ENCODE measurements at places on chromosomes 11 and 22.

GRCh38 chr11:60977836-60978235 lies 6.4 kb downstream of the CD6 start:
- DNase-seq, result no peak

DNA sequence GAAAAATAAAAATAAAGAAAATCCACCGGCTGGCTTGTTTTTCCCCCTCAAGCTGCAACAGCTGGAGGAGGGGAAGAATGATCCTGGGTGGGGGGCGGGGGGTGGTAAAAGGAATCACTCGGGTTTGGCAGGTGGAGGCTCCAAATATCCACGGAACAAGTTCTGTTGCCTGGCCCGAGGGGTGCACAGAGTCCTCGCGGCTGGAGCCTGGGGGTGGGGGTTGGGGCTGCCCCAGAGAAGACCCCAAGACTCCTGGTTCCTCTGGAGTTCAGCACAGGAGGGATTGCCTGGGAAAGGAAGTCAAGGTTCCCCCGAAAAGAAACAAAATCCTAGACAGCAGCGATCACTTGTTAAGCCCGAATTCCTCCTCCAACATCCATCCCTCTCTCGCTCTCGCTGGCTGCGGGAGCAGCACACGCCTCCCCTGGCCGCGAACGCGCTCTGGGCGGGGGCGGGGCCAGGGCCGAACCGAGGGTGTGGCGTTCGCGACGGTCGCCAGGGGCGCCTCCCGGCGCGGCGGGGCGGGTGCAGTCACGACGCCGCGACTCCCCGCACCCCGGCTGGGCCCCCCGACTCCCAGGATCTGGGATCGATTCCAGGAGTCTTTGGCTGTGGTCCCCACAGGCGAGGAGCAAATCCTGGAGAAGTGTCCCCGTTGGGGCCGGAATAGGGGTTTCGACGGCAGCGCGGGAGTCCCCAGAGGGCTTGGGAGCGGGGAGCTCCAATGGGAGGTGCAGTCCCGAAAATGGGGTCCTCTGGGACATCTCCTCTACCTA lies at the start of gene KCNA4:
KCNA4 (minus strand) TSS at position 443 of the 776 bp plus-strand sequence. CDS start 4,352 bp downstream, outside the sequence.
- DNase-seq, result no peak

DNA sequence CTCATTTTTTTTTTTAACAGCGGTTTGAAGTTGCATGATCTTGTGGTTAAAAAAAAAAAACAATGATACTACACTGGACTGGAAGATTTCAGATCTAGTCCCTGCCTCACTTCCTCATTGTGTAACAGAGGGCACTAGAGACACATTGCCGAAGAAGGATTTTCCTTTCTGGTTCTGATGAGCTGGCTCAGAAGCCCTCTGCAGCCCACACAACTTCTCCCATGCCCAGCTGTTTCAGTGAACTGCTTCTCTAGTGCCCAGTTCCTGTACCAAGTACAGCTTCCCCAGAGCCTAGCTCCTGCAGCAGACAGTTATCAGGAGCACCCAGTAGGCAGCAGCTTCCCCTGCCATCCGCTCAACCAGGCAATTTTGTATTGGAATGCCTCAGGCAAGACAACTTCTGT lies 29.5 kb upstream of the ANO5 start:
- DNase-seq, result no peak

DNA sequence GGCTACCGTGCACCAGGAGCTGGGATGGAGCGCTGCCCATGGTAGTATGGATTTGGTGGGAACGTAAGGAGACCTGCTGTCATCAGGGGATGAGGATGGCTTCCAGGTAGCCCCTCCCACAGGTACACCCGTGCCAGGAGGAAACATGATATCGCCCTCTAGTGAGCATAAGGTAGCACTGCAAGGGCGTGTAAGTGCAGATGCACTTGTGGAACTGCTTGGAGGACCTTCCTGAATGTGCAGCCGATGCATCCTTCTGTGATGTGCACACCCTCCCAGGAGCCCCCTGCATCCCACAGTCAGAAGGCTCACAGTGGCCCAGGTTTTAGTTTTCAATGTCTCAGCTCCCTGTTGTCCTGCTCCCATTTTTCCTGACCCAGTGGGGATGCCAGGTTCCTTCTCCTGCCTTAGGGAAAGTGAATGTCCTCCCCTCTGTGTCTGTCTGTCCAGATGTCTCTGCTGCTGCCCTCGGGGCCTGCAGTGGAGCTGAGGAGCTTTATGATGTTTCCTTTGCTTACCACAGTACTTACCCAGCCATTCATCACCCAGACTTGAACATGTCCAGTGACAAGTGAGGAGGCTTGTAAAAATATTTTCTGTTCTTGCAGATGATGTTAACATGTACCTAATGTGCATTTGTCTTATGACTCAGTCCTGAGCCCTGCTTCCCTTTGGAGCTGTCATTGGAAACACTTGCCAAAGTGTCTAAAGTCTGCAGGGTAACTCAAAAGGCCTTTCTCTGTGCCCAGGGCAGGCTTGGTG lies 49.2 kb downstream of the DBX1 start:
- DNase-seq, result peak; percentile 93
